NCI-H187 treated with DMSO at 0.1 percent for 48 hours (cell line): ENCODE measurements at places on chromosomes 7 and 10.
A peak's percentile ranks its signal among the peaks of the same experiment; 100 is the strongest.

DNA sequence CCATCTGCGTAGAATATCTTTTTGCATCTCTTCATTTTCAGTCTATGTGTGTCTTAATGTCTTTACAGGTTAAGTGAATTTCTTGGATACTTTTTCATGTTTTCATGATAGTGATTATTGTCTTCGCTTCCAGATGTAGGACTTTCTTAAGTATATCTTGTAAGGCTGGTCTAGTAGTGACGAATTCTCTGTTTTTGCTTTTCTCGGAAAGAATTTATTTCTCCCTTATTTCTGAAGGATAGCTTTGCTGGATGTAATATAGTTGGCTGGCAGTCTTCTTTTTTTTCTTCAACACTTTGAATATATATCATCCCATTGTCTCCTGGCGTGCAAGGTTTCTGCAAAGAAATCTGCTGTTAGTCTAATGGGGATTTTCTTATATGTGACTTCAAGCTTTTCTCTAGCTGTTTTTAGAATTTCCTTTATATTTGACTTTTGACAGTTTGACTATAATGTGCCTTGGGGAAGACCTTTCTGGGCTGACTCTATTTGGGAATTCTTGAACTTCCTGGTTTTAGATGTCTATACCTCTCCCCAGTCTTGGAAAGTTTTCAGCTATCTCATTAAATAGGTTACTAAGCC is 14.3 kb downstream of the GTPBP4 start:
- DNase-seq: no peak

DNA sequence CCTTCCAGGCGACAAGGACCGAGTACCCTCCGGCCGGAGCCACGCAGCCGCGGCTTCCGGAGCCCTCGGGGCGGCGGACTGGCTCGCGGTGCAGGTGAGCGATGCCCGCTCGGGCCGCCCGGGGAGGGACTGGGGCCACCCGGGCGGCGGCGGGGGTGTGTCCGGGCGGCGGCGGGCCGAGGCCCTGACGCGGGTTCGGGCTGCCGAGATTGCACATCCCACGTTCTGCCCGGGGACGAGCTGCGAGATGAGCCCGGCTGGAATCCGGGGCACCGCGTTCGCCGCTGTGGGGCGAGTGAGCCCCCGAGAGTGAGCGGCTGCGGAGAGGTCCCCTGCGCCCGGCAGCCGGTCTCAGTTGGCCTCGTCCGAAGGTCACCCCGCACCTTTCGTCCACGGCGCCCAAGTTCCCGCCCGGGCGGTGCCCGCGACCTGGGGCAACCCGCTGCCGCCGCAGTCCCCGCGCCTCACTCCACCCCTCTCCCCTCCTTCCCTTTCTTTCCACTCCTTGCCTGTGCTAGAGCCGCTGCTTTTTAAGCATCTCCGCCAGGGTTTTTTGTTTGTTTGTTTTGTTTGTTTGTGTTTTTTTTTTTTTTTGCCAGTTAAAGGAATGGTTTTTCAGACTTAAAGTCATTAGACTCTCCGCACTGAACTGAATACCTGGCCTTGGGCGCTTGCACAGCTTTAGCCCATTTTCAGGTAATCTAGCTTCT is 515 bp downstream of the RALA start:
- no peak for DNase-seq

DNA sequence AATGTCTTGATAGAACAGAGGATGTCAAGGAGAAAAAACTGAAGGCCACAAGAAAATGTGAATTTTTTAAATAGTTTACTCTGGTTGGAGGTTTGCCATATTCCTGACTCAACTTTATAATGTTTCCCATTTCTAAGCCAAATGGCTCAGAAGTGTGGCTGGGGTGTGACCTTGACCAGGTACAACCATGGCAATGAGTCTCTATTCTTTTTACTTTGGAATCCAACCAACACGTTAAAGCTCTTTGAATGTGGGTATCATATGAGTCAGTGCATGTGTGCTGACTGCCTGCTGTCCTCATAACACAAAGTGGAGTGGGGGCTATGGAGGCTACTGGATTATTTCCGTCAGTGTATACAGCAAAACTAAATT is 33.5 kb upstream of the DLD start:
- no peak for DNase-seq

GRCh38 chr10:131901181-131901829 is 497 bp downstream of the PPP2R2D start:
- no peak for DNase-seq

DNA sequence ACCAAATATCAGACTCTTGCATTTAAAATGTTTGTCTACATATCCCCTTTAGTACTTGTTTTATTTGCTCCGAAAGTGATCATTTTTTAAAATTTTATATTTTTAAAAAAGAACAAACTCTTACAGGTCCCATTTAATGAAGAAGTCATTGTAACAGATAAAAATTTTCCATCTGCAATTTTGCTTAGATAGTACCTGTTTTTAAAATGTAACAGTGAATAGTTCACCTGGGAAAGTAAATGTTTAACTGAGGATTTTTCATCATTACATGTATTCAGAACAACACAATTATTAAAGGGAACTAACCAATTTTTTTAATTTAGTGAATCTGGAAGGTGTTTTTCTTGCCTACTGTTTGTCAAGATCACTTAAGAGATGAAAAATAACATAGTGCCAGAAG is 1099.5 kb upstream of the PHF14 start:
- DNase-seq: no peak

DNA sequence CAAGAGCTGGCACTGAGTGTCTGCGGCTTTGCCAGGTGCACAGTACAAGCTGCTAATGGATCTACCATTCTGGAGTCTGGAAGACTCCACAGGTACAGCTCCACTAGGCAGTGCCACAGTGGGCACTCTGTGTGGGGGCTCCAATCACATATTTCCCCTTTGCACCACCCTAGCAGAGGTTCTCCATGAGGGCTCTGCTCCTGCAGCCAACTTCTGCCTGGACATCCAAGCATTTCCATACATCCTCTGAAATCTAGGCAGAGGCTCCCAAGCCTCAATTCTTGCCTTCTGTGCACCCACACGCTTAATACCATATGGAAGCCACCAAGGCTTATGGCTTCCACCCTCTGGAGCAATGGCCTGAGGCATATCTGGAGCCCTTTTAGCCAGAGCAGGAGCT is 29.2 kb downstream of the IQUB start:
- DNase-seq: no peak

DNA sequence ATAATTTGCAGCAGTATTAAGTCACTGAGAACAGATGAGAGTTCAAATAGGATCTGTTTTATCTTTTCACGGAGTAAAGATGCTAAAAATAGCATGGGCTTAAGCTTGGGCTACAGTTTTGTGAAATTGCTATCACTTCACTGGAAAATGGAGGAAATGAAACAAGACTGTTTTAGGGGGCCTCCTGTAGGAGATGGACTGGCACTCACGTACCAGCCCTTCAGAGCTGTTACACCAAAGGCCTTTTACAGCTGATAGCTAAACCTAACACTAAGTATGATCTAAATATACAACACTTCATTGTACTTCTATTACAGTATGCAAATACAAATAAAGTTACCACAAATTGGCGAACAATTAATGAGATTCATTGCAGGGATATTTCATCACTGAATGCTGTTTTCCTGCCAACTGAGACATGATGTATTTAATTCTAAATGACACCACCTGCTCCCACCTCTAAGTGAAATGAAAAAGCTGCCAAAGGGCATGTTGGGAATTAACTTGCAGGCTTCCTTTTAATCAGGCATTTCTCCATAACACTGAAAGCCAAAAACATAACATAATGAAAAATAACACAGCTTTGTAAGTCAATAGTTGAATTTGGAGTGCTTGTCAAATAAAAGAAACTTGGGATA is 304.5 kb upstream of the LRRN3 start:
- DNase-seq: no peak

GRCh38 chr7:56447864-56448693 is 331.9 kb upstream of the NUPR2 start:
- DNase-seq: no peak

DNA sequence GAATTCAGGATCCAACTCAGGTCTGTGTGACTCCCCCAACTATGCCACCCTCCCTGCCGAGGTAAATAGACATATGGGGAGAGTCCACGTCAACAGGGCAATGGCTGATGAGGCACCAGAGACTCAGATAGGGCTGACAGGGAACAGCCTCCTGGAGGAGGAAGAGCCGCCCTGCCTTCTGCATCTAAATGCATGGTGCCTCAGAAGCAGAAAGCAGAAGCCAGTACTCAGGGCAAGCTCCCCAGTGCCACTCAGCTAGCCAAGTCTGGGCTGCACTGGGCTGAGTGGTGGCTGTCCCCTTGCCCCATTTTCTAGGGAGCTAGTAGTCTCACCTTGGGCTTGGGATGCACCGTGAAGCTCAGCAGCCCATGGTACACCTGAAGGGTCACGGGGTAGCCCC is 11.0 kb downstream of the RRP12 start:
- DNase-seq: no peak

DNA sequence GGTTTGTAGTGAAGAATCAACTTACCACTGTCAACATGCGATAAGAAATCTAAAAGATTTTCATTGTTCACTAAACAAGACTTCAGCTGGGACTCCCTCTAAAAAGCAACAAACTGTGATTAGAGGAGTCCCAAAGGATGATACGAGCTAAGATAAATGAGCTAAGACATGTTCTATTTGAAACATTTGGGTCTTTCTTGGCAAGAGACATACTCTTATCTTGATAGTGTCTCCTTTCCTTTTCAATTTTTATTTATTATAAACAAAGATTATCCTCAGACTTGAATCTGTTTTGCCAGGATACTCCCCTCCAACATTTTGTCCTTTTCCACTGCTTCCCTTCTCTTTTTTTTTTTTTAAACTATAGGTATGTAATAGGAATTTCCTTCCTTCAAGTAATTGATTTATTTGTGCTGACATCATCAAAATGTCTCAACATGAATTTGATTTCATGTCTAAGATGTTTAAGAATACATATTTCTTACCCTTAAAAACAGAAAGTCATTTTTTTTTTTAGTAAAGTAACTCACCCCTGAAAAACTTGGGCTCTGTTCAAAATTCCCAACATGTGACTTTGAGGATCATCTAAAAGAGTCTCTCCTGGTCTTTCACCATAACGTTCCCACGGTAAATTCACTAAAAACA is 158.4 kb upstream of the NRP1 start:
- no peak for DNase-seq

DNA sequence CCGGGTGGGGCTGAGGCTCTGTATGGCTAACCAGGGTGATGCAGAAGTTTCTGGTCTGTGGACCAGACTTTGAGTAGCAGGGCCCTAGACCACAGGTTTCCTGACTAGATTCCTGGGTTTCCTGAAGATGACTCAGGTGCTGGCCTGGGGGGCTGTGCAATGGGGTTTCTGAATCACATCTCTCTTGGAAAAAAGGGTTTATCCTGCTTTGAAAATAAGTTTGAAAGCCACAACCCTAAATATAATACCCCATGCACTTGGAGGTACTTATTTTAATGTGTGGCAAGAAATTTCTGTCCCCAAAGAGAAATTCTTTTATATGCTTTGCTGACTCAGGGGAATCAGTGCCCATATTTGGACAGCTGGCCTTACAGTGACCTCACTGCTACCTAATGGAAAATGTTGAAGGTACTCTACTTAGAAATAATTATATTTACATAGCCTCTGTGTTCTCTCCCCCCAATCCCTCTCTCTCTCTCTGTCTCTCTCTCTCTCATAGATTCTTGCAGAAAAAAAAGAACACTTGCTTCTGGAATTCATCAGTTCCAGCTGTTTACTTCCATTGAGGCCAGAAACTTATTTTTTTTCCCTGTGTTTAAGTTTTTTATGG is 184.4 kb upstream of the LYZL2 start:
- no peak for DNase-seq

GRCh38 chr10:30057421-30057841 is 2.0 kb downstream of the JCAD start:
- DNase-seq: no peak

DNA sequence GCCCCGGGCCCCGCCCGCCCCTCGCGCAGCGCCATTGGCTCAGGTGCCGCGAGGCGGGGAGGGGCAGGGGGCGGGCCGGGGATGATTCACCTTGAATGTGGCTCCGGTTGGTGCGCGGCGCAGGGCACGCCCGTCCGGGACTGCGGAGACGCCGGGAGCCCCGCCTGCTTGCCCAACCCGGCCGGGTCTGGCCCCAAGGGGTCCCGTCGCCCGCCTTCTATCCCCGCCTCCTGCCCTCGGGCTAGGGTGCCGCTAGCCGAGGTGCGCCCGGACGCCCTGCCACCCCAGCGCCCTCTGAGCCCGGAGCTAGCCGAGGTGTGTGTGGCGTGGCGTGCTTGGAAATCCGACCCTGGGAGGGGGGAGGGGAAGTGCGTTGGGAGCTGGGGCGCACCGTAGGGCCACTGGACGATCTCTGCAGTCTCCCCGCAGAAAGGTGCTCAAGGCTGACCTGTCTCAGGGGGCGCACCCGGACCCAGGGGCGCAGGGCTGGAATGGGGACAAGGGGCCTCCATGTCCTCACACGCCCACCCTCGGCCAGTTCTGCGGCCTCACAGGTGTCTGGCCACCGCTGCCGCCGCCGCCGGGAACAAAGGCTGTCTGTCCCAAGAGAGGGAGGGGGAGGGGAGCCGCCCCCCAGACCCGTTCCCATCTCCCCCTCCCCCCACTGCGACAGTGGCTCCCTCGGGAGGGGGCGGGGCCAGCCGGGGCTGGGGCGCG is 168.9 kb downstream of the NRF1 start:
- DNase-seq: peak; percentile 75
